ENCODE measurements at places on chromosomes 11 and 22.

GRCh38 chr11:128569291-128569690 lies 18.1 kb downstream of the ETS1 start:
- no peak for DNase-seq

DNA sequence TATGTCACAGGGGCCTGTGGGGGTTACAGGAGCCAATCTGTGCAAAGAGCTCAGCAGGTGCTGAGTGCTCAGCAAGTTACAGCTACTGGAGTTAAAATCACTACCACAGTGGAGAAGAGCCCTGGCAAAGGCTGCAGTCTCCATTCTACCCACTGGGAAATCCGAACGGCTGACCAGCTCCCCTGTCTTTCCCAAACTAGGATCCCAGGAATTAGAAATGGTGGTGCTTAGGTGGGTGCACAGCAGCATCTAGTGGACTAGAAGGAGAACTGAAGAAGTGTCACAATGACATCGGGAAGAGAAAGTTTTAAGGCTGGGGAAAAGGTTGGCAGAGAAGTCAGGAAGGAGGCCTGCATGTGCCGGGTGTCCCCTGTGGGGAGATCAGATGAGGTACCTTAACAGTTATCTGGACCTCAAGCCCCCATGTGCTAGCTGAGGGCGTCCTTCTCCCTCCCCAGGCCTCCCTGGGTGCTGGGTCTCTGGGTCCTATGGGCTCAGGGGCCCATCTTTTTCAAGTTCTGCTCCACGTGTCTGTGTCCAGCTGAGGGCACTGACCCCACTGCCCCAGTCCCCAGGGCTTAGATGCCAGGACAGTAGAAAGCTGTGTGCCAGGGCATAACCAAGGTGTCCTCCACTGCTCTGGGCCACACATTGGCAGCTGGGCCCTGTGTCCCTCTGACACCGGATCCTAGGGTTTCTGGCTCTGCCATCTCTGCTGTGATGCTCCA lies 1.9 kb downstream of the PIWIL3 start:
- DNase-seq = peak; percentile 20

DNA sequence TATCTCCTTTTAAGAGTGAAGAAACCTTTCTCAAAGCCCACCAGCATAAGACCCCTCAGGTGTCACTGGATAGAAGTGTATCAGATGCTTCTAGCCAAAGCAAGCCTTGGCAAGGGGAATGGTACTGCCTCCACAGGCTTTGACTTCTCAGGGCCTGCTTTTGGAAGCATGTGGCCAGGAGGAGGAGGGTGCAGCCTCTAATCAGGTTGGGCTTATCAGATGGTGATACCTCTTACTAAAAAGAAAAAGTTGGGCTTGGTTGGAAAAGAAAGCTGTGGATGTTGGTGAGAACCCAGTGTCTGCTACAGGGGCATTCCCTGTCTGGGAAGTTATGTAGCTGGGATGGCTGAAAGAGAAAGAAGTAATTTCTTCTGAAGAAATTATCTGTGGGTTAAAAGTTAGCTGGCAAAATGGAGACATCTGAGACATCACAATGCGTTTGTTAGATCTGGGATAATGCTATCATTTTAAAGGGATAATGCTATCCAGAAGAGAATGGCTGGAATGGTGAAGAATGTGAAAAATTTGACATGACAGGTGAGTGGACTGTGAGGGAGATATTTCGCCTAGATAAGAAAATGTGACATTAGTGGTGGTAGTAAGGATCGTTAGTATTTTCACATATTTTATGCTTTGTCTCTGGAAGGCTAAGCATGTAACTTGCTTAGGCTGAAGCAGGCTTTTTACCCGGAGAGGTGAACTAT lies 7.2 kb downstream of the APLP2 start:
- DNase-seq = no peak

DNA sequence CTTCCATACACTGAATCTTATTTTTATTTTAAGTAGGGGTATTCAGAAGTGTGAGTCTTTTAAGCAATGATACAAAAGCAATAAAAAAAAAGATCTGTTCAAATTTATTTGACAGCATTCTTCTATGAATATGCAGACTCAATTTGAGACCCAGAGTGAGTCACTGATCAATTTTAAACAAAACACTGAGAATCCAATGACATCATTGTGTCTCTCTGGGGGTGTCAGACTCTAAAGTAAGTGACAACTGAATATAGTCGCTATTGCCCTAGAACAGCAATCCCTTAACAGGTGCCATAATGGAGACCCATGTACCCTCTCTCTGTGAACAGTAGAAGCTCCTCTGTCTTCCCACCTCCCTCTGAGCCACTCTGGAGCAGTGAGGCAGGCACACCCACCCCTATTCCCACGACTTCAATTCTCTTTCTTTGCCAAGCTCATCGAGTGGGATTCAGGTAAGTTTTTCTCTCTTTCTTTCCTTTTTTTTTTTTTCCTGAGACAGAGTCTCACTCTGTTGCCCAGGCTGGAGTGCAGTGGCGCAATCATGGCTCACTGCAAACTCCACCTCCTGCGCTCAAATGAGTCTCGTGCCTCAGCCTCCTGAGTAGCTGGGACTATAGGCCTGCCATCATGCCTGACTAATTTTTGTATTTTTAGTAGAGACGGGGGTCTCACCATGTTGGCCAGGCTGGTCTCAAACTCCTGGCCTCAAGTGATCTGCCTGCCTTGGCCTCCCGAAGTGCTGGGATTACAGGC lies 5.1 kb upstream of the RPS3 start:
- DNase-seq = no peak

GRCh38 chr22:20509344-20510047 lies 2.1 kb downstream of the MED15 start:
- DNase-seq = no peak

- peak; percentile 85 for DNase-seq
These were observed 18.4 kb downstream of the SELENOO start for GRCh38 chr22:50218996-50219727.

- DNase-seq = no peak
These were observed 3.1 kb downstream of the DEAF1 start for GRCh38 chr11:691710-692590.

DNA sequence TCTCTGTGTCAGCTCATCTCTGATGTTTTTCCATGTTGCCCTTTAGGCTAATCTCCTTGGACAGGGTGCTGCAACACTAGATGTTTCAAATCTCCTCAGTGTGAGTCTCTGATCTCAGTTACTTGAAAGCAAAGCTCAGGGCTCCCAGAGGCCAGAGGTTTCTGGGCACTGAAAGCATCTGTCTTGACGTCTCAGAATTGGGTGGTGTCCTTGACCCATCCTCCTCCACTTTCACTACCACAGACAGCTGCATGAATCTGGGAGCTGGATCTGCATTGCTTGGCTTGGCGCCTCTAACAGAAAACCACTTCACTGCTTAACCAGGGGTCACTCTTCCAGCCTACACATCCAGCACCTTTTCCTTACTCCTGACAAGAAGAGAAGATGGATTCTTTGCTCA lies 399.4 kb downstream of the NXPE2 start:
- DNase-seq = no peak

- DNase-seq = no peak
These were observed 418.6 kb downstream of the FAM181B start for GRCh38 chr11:82315093-82315492.

GRCh38 chr22:18068381-18068988 lies 9.3 kb upstream of the PEX26 start:
- DNase-seq = no peak

GRCh38 chr11:85665733-85666132 lies 804 bp upstream of the CREBZF start:
- DNase-seq = no peak

- DNase-seq = no peak
These were observed 91.5 kb downstream of the ABTB2 start for GRCh38 chr11:34266090-34266912.

DNA sequence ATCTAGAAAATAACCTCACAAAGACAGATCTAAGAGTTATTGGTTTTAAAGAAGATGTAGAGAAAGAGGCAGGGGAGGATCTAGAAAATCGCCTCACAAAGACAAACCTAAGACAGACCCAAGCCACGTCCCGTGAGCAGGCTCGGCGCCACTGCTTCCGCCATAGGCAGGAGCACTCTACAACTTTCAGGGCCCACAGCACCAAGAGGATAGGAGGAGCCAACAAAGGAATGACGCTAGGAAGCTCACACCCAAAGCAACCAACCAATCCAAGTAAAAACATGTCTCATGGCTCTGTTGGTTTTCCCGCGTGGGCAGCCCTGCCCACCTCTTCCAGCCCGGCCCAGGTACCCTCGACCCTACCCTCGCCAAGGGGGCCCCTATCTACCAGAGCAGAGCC lies 4167.4 kb upstream of the OR11H1 start:
- DNase-seq = no peak

- no peak for DNase-seq
These were observed 37.8 kb downstream of the SLCO2B1 start for GRCh38 chr11:75188671-75189070.

- no peak for DNase-seq
These were observed 80.7 kb downstream of the RBFOX2 start for GRCh38 chr22:35947794-35948425.

DNA sequence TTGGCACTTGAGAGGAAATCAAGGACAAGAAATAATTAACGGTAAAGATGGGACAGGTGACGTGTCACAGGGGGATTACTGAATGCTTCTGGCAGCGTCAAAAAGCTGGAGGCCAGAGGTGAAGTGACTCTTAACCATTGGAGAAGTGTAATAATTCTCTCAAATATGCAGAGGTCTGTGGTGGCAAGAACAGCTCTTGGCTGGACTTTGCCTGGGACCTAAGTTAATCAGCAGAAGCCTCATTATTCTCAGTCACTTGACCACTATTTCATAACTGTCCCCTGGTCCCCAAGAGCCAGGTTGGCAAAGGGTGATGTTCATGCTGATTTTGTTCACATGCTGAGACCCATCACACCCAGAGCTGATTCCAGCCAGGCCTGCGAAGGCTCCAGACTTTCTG lies 72.9 kb downstream of the TIMP3 start:
- no peak for DNase-seq

DNA sequence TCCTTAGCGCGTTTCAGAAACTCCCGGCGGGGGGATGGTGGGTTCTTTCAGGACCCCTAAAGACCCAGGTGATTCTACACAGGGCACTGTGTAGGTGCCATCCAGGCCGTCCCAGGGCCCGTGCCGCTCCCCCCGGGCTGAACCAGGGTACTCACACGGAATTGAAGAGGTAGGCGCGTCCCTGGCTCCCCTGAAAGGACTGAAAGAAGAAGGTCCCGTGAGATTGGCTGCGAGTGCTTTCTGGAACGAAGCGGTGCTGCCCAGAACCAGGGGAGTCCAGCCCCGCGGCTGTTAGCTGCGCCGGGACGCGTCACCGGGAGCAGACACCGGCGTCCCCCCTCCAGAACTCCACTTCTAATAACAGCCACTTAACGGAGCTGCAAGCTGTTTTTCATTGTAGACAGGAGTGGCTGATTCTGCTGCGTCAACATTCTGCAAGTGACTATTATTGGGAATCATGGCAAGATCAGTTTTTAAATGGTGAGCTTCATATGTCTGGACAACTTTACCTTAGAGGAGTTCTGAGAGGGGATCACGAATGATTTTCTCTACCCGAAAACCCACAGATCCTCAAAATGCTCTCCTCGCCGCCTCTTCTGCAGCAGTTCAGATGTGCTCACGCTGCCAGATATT lies 31.8 kb downstream of the YPEL1 start:
- no peak for DNase-seq

- DNase-seq = no peak
These were observed 3.3 kb upstream of the FXYD2 start for GRCh38 chr11:117827521-117828511.

DNA sequence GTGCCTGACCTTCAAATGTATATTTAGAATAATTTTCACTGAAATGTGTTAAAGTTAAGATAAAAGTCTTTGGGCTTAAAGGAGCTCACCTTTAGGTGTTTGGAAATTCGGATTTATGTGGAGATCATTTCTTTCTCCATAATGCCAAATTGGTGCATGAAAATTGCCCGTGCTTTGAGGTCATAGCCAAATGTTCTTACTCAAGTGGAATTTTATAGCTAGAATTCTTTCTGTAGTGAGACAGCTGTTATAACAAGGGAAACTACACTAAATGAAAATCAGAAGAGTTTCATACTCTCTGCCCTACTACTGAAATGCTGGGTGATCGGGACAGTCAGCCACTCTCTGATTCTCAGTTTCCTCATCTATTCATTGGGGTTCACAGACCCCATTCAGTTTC lies 89.5 kb upstream of the DBX1 start:
- no peak for DNase-seq

DNA sequence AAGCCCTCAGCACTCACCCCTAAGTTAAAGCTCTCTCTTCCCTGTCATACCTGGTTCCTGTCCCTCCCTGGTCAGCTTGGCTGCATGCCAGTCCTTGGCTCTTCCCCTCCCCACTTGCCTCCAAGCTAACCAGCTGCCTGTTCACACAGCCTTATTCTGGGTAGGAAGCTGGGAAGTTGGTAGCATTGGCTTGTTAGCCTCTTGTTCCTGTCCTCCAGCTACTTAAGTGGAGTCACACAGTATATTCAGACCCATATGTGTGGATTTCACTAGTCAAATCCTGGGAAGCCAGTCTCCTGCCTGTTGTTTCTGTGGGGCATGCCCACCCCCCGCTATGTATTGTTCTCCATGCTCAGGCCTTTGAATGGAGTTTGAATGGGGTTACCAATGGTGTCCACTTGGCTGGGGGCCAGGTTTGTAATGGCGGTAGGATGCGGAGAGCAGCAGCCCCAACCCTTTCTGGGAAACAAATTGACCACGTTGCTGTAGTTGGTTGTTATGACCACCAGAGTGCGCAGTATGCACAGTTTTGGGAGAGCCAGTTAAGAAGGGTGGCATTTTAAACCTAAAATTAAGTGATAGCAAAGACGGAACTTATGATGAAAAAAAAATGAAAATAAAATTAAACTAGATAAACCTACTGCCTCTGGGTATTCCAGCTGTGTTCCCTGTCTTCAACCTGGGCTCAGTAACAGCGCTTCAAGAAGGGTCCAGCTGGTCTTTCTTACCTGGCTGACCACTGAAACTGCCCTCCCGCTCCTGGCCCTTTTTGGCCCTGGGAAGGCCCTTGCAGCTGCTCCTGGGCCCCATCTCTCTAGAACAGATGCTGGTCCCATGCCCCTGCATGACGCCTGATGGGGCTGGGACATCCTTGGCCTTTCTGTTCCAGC lies 10.7 kb upstream of the RPS3 start:
- peak; percentile 86 for DNase-seq

DNA sequence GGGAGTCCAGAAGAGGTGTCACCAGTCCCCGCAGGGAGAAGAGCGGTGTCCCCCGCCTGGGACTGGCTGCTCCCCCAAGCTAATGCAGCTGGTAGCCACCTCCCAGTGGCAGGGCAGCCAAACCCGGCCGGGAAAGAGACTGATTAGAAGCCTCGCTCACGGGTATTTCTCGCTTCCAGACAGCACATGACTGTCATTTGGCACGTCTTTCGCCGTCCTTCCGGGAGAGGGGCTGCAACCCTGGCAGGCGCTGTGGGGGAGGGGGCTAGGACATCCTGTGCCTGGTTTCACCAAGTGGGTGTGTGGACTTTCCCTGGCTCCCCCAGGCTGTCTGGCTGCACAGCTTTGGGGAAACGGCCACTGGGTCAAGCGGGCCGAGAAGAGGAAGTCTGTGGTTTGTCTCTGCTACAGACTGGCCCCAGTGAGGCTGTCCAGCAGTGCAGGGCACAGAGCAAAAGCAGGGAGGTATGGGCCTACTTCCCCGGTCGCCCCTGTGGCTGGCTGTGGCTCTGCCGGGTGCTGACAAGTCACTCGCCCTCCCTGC lies 3.8 kb downstream of the CD81 start:
- DNase-seq = no peak

- DNase-seq = peak; percentile 14
These were observed 8.4 kb upstream of the RASSF10 start for GRCh38 chr11:13000721-13001120.
